ENCODE measurements at places on chromosomes 6 and 20.

DNA sequence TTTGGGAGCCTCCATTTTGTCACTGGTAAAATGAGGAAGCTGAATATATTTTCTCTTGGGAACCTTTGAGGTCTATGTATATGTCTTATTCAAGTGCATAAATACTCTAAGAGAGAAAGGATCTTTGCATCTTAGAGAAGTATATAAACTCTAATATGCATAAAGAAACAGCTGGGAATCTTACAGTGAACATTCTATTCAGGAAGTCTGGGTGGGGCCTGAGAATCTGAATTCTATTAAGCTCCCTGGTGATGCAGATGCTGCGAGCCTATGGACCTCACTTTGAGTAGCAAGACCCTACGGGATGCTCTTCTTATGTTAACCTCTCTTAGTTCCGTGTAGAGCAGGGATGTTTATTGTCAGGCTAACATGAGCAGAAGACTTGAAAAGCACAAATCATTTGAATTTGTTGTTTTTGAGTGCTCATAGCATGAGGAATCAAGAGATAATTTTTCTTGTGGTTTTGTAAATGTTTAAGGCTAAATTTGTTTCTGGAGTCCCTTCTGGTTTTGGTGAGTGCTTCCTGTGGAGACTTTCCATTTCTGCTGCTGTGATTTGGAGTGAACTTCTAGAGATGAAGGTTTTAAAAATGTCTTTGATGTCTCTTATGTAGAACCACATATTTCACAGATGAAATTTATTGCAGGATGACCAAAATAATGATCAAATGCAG is 281.2 kb upstream of the JAG1 start:
- DNase-seq: no peak

DNA sequence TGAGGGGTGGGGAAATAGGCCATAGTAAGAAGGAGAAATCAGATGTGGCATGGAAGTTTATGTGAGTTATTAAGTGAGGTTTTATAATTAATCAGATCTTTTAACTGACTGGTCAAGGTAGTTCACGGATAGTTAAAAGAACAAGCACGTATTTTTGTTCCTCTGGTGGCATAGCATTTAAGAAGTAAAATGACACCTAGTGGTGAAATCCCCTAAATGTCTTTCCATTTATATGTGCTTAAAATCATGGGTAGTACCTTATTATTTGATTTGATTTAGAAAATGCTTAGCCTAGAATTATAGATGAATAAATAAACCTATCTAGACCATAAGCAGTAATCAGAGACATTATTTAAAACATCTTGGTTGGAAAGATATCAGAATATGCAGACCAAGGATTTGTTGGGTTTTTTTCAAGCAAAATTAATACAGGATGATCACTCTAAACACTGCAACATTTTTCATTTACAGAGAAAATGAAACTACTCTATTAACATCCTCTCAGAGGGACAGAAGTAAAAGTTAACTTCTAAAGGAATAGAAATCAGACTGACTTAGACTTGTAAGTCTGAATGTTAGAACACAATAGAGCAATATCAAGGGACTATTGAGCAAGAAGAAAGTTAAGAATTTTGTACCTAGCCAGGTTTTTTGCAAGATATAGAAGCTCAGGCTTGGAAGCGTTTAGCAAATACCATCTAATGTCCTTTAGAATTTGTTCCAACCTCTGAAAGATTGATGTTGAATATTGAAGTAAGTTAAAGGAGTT is 81.1 kb downstream of the STXBP5 start:
- peak; percentile 67 for DNase-seq

DNA sequence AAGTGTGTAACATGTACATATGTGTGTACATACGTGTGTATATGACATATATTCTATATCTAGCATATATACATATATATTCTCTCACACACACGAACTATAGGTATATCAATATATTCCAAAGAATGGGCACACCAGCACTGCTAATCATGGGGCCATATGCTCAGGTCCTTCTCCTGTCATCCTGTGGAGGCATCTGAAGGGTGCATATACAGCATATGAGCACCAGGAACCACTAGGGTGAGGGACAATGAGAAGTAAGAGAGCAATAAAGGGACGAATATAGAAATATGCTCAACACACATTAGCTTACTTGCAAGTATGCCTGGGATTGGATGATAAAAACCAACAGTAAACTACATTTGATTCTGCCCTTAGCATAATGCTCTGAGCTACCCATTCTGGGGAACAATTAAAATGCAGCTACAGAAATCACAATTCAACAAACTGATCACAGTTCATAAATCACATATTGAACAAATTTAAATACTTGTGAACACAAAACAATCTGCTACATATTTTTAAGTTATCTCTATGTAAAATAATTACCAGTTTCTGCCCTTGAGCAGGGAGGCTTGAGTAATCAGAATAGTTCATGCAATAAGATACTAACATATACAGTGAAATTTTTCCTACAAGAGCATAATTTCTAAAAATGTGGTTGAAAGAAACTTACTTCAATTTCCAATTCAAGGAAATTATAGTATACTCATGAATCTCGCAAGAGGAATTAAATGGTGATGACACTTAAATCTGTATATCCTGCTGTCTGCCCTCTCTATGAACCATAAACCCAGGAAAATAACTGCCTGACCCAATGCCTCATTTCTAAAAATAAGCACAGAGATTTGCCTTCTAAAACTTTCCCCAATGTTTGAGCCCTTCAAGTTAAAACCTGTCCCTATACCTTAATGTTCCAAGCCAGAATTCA is 272.2 kb upstream of the THEMIS start:
- DNase-seq: no peak

DNA sequence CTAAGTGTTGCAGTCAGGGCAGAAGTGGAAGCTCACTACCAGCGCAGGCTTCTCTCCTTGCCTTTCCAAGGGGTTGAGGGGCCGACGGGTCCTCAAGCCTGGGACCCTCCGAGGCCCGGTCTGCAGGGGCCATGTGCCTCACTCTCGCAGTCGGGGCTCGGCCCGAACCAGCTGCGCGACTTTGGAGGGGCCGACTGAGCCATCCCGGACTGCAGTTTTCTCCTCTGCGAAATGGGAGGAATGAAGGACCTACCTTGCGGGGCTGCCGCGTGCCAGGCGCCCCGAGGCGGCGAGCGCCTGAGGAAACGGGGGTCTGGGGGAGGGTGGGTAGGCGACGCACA is 5.6 kb downstream of the LZTS3 start:
- DNase-seq: no peak

DNA sequence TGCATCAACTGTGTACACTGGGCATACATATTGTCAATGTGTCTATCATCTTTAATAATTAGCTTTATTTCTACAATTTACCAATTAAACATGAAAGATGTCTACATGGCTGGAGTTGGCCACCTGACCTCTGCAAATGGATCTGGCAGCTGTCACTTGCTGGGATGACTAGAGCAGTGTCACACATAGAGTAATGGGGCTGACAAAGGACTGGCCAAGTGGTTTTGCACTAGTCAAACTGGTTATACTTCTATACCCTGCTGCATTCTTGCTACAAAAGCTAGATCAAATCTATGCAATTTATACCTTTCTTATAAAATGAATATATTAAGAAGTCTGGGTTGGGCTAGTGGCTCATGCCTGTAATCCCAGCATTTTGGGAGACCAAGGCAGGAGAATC is 99.3 kb downstream of the SESN1 start:
- no peak for DNase-seq

DNA sequence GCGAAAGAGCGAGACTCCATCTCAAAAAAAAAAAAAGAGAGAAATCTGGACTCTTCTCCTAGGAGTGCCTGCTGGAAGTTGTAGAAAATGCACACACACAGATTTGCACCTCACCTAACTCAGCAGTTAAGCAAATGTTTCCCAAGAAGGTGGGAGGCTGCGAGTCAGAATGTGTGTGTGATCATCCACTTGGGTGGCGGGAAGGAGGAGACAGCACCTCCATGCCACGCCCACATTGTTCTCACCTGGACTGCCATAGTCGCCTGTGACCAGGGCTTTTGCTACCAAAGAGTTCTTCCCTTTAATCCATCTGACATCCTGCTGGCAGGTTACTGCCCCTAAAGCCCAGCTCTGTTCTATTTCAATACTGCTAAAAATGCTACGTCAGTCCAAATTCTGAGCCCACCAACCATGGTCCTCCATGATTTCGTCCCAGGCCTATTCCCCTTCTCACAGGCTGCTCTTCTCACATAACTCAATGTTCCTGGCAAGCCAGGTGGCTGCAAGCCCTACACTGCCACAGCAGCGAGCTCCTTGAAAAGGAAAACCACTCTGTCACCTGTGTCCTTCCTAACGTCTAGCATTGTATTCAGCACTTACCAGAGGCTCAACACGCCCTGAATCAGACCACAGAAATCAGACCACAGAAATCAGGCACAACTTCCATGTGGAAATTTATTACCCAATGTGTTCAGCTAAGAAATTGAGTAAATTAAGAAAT is 77.5 kb downstream of the PSMG4 start:
- DNase-seq: no peak
